ENCODE measurements at places on chromosomes 3 and 15. TPM values are rescaled to one million over a fixed set of nuclear protein-coding genes. Genes with fewer than 3 reads are reported as not detected.

The CCR5 gene
- total RNA-seq: not detected

The FGD5 gene
- under 0.01 TPM for total RNA-seq

The EFCAB12 gene
- 0.15 TPM for total RNA-seq

The CATSPER2 gene
- total RNA-seq: 0.15 TPM

The FANCD2OS gene
- total RNA-seq: not detected

The HEG1 gene
- total RNA-seq: 40.9 TPM
